ENCODE measurements at places on chromosomes 3 and 15.
A peak's percentile ranks its signal among the peaks of the same experiment; 100 is the strongest.

- no peak for DNase-seq
These were observed 7.2 kb upstream of the DYNC1LI1 start for GRCh38 chr3:32577581-32578556.

GRCh38 chr3:7546253-7546652 lies 685.3 kb downstream of the GRM7 start:
- DNase-seq: no peak

DNA sequence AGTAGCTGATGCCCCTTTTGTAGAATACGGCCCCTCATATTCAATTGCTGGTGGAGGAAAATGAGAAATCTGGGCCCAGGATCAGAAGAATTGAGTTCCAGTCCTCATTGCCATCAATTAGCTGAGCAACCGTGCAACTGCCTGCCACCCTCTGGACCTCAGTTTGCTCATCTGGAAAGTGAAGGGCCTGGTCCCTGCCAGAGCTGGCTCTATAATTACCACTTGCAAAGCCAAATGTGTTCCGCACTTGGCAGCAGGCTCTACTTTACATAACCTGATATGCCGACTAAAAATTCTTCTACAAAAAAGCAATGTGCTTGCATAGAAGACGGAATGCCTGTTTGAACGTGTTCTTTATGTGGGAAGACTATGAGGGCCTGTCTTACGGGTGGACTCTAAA lies 8.6 kb upstream of the ITGB5 start:
- DNase-seq: no peak

GRCh38 chr3:147318900-147319299 lies 87.4 kb downstream of the ZIC4 start:
- DNase-seq: no peak

DNA sequence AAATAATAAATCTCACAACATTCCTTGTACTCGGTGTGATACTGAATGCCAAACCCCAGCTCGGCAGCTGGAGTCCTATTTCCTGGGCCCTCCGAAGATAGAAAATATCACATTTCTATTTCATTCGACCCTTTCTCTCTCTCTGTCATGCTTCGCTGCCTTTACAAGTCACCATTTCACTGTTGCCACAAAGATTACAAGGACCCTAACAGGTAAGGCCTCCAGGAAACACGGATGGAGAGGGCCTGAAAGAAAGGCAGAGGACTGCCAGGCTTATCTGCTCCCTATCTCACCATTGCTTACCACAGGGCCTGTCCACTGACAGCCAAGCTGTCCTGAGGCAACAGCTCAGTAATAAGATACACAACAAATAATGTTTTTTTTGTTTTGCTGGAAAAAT lies 376.5 kb downstream of the MECOM start:
- DNase-seq: no peak

- no peak for DNase-seq
These were observed 9.8 kb upstream of the ATP13A5 start for GRCh38 chr3:193388361-193388760.

DNA sequence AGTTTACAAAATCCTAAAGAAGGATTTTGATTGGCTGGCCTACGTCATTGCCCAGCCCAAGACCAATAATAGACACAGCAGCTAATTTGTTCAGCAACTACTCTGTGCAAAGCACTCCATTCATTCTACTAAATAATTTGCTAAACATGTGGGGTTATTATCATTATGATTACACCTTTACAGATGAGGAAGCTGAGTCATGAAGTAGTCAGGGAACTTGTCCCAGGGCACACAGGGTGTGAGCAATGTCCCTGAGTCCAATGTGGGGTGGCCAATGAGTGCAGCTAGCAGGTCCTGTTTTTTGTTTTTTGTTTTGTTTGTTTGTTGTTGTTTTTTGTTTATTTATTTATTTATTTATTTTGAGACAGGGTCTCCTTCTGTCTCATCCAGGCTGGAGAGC lies 183.6 kb downstream of the ABHD5 start:
- DNase-seq: no peak

DNA sequence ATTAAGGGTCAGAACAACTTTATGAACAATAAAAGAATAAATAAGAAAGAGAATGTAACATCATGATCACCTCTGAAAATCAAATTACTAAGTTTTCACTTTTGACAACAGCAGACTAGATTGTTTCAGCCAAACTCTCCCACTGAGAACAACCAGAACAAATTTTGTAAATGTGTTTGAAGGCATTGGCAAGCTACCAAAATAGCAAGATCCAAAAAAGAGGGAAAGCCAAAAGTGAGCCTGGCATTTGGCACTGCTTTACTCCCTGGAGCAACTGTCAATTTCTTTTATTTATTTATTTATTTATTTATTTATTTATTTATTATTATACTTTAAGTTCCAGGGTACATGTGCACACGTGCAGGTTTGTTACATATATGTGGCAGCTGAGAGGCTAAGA lies 67.2 kb downstream of the CFAP44 start:
- no peak for DNase-seq

DNA sequence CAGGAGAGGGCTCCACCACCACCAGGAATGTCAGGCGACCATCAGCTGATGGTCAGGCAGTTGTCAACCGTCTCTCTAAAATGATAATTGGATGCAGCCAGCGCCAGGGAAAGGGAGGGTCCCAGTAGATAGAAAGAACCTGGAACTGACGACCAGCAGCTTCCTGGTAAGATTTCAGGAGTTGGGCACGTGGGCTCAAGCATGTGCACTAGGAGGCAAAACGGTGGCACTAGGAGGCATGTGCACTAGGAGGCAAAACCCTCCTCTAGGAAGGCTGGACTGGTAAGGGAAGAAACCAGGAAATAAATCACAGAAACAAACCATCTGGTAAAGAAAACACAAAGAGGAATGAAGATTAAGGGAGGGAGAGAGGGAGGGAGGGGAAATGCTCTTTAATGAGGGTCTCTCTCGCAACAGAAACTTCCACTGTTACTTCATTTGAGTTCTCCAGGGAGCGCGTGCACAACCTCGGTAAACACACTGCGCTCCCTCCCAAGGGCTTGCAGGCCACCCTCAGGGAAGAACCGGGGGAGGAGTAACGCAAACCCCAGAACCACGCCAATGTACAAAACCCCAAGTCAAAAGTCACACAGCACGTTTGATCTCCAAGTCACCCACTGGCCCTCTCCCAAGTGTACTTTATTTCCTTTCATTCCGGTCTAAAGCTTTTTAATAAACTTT lies 116.7 kb downstream of the XXYLT1 start:
- no peak for DNase-seq

DNA sequence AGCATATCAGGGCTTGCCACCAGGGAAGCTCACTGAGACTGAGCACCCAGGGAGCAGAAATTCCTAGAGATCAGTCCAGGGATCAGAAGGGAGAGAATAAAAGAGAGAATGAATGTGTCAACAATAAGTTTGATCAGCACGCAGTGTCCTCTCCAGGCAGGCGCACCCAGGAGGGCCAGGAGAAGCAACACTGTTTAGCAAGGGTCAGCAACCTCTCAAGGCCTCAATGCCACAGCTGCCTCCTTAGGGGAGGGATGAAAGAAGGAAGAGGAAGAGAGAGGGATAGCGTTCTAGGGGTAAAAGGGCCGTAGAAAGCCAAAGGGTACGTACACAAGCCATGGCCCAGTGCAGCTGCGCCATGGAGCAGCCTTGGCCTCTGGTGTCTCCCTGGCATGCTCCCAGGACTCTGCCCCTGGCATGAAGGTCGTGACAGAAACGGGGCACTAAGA lies 399.8 kb downstream of the SHQ1 start:
- no peak for DNase-seq

- no peak for DNase-seq
These were observed 74.9 kb upstream of the PPIB start for GRCh38 chr15:64237677-64238076.

DNA sequence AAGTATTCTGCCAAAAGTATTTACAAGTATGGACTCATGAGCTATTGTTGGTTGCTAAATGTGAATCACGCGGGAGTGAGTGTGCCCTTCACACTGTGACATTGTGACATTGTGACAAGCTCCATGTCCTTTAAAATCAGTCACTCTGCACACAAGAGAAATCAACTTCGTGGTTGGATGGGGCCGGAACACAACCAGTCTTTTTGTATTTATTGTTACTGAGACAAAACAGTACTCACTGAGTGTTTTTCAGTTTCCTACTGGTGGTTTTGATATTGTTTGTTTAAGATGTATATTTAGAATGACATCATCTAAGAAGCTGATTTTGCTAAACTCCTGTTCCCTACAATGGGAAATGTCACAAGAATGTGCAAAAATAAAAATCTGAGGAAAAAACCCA lies 30.3 kb downstream of the SYNM start:
- DNase-seq: no peak

DNA sequence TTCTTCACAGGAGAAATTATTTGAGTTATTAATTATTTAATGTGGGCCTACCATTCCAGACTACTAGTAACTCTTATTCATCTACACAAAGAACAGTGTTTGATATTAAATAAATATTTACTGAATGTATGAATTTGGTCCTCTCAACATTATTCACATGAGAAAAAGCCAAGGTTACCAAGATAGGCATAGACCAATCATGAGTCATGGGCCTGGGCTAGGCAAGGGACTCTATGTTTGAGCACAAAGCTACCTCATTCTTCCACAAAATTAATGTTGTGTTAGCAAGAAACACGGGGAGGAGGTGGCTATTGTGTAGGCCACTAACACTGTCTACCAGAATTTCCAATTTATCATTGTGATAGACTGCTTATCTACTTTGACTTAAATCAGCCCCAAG lies 115.7 kb downstream of the SERPINI1 start:
- DNase-seq: no peak

- DNase-seq: no peak
These were observed 97.3 kb downstream of the NR1D2 start for GRCh38 chr3:24042174-24043059.

DNA sequence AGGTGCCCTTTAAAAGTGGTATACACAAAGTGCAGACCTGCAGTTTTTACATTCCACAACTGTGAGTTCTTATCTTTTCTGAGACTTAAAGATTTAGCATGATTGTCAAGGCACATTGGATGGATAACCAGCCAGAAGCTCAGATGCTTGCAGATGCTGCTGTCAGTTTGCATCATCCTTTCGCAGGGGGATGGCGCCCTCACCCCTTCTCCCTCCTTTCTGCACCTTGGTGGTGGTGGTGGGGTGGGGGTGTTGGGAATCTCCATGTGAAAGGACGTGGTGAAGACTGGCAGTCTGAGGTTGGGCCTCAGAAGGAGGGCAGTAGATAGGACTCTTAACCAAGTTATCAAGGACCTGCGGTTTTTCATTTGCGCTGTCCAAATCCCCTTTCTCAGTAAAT lies 309.6 kb upstream of the SEMA6D start:
- no peak for DNase-seq

GRCh38 chr15:41921639-41922038 lies 27.8 kb upstream of the SPTBN5 start:
- no peak for DNase-seq

DNA sequence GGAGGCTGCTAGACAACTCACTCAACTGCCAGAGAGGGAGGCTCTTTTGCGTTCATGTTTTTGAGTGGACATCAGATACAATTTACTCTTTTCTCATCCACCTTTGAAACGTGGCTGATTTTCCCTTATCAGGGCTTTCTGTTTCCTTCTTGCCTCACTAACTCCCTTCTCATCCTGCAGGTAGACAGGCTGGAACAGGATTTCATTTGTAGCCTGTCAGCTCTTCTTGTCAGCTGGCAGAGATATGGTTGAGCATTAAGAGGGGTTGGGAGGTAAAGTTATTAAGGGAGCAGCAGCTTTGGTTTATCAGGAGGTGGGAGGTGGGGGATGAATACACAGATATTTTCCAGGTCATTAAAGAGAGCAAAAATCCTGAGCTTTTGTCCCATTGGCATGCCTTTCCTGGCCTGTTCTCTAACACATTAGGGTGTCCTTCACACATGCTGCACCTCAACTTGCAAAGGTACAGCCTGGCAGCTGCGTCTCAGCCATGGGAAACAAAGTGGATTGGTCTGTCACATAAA lies 73.5 kb downstream of the PPM1L start:
- no peak for DNase-seq

DNA sequence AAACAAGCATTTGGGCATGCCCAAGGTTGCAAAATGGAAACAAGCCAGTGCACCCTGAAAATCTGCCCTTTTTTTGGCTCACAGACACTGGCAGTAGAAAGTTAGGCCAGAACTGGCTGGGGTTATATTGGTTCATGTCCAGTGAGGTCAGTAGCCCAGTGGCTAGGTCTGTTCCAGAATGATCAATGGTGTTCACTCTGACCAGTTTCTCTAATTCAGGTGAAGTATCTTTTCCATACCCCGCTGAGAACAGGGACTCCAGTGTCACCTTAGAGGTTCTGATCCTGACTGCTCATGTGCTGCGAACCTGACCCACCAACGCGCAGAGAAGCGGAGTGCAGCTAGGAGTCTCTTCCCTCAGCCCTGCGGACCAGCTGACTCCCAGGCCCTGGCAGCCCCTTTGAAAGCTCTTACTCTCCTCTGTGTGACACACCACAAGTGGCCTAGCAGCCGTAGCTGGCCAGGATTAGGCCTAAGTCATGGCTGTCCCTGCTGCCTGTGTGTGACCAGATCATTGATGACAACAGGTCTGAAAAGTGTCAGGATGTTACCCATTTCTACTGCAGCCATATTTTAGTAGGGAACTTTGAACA lies 123.5 kb downstream of the GHSR start:
- DNase-seq: no peak

DNA sequence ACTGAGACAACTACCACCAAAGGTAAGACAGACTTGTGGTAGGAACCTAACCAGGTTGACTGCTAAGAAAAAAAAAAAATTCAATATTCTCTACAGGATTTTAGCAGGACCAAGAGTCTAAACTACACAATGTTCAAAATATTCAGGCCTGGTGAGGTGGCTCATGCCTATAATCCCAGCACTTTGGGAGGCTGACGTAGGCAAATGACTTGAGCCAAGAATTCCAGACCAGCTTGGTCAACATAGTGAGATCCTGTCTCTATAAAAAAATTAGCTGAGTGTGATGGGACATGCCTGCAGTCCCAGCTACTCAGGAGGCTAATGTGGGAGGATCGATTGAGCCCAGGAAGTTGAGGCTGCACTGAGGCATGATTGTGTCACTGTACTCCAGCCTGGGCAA lies 341.6 kb upstream of the WNT5A start:
- no peak for DNase-seq

GRCh38 chr3:52025453-52025852 lies 29.8 kb upstream of the RPL29 start:
- no peak for DNase-seq

- DNase-seq: no peak
These were observed at the start of gene GPR87 for GRCh38 chr3:151316267-151316991. Gene GPR87, minus strand, starts transcription at chr3:151316820. Its CDS starts 16,720 bp downstream, at chr3:151300100.

- no peak for DNase-seq
These were observed 25.1 kb upstream of the RPL29 start for GRCh38 chr3:52020796-52021195.

- no peak for DNase-seq
These were observed 17.6 kb downstream of the CTSH start for GRCh38 chr15:78927077-78927790.

DNA sequence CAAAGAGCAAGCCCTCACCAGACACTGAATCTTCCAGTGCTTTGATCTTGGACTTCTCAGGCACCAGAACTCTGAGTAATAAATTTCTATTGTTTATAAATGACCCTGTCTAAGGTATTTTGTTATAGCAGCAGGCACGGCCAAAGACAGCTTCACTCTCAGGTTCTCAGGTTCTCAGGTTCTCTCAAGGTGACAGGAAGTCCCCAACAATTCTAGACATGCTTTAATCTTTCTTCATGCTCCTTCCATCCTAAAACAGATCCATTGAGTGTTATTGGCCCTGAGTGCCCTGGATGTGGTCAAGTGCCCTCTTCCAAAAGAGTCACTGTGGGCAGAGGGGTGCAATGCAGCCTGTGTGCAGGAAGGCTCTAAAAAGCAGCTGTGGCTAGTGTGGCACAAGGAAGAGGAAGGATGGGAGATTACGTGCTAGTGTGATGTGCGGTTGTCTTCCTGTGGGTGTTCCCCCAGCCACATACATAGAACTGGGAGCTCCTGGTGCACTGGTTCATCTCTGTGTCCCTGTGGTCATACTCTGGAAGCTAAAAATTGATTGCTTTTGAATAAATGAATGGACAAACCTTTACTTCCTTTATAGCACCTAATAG lies 11.0 kb upstream of the RAB7A start:
- peak; percentile 31 for DNase-seq

All from left colon (tissue), 2 donors.